NCI-H1105 (cell line): ENCODE measurements at places on chromosomes 11 and 22.
A peak's percentile ranks its signal among the peaks of the same experiment; 100 is the strongest.

- no peak for DNase-seq
These were observed 62.8 kb upstream of the PRDM11 start for GRCh38 chr11:45083544-45084087.

DNA sequence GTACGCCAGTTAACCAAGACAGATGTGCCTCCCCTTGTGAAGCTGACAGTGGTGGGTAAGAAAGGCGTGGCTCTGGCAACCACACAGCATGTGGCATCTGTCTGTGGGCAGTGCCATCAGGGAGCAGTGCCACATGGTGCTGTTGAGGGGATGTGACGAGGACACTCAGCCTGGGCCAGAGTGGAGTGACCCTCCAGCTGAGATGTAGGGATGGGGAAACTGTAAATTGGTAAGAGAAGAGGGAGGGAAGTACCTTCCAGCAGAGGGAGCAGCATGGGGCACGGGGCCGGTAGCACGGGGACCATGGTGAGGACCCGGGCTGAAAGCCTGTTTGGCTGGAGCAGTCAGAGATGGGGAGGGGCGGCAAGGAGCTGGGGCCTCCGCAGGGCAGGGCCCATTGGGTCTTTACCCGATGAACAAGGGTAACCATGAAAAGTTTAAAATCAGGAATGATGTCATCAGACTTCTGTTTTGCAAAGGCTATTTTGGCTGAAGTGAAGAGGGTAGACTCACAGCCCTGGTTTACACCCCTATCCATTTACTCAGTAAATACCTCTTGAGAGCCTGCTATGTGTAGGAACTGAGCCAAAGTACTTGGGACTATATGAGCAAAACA is 10.4 kb downstream of the TMPRSS6 start:
- no peak for DNase-seq

DNA sequence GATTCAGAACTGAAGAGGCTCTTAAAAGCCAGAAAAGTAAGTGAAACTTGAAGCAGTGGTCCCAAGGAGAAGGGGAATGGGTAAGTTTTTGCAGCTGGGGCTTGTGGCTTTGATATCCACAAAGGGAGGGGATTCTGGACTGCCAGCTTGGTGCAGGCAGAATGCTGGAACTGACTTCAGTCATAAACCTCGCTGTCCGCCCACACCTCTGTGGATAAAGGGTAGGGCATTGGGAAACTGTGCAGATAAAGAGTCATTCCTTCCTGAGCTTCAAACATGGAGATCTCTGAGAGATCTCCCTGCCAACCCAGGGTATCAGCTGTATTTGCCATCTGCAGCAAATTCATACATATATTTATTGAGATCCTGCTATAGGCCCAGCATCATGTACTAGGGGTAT is 124.3 kb upstream of the OR9Q1 start:
- DNase-seq: no peak

DNA sequence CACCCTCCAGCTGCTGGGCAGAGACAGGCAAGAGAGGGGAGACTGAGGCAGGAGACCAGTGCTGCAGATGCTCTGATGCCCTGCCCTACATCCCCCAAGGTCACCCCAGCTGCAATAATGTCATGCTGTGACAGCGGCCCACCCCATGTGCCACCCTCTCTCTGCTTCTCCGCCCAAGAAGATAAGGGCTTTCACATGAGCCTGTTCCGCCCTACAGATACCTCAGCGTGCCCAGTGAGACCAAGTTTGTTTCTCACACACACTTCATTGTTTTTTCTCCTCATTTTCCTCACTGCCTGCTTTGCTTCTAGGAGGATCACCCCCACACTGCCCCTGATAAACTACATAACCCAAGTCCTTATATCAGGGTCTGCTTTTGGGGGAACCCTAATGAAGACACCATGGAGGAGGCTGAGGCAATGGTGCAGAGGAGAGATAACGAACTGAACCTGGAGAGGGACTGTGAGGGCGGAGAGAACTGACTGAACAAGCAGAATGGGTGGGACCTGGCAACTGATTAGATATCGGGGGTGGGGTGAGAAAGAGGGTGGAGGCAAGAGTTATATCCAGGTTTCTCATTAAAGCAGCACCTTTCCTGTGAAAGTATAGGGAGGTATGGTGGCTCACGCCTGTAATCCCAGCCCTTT is 37.5 kb upstream of the TSKU start:
- no peak for DNase-seq

DNA sequence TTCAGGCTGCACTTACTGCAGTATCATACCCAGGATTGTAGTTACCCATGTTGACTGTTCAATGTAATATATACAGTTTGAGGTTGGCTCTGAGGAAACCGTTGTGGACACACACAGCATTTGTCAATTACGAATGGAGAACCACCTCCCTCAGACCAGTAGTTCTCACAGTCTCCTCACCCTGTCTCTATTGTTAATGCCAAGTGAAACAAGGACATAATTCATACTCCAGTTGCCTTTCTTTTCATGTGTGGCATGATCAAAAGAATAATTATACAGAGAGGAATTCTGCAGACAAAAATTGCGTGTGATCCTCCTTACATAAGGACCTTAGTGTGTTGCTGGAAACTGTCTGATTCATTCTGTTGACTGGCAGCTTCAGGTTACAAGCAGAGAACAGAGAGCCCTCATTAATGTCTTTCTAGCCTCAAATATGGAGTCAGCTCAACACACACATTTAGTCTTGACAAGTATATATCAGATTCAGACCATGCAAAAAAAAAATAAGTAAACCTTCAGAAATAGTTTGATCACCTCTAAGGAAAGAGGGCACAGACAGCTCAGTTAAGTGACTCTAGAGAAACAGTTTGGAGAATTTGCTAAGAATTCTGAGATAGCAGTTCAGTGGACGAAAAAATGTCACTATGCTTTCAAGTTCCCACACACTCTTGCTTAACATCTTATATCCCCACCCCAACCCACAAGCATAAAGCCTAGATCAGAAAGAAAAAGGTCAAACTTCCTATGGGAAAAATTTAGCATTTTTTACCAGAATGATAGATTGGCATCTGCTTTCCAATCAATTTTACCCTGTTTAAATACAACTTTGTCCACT is 96.1 kb downstream of the MAML2 start:
- no peak for DNase-seq

- DNase-seq: no peak
These were observed 10.0 kb downstream of the CARD10 start for GRCh38 chr22:37509059-37509860.

- peak; percentile 84 for DNase-seq
These were observed at the start of gene ST3GAL4 for GRCh38 chr11:126355324-126355925. ST3GAL4 (plus strand) TSS chr11:126355686; CDS start chr11:126406156, 50,470 bp downstream.

DNA sequence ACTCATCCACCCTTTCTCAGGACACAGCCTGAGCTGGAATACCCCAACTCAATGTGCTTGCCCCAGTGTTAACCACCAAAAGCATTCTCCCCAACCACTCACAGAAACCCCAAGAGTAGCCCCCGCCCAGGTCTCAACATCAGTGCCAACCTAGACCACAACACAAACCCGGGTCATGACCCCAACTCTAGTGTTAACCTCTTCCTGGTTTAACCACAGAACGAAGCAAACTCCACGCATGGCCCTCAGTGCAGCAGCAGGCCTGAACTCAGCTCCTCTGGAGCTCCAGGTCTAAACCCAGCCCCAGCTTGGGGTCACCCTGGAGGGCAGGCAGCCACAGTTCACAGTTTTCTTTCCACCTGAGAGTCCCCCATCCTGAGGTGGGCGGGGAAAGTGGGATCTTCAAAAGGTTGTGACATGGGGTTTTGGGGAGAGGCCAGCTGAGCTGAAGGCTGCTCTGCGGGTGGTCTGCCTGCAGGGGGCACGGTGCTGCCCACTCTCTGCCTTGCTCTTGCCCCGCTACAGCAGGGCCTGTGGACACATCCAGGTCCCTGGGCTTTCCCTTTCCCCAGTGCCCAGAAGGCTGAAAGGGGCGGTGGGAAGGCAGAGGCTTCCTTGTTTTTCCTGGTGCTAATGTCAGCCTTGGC is 37.9 kb downstream of the NECTIN1 start:
- DNase-seq: no peak

DNA sequence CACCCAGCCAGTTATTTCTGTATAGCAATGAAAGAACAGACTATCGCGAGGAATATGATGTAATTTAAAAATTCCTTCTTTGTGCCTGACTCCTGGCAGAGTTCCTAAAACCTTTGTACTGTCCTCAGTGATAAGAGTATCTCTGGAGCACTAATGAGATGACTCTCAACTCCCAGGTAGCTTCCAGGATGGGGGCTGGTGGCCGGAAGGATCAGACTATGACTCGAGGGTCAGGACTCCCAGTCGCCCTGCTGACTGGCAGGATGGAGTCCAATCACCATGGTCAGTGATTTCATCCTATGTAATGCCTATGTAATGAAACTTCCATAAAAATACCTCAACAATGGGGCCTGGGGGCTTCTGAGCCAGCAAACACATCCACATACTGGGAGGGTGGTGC is 135.1 kb downstream of the SHANK2 start:
- DNase-seq: no peak

GRCh38 chr11:112801025-112801816 is 160.0 kb upstream of the NCAM1 start:
- DNase-seq: no peak

DNA sequence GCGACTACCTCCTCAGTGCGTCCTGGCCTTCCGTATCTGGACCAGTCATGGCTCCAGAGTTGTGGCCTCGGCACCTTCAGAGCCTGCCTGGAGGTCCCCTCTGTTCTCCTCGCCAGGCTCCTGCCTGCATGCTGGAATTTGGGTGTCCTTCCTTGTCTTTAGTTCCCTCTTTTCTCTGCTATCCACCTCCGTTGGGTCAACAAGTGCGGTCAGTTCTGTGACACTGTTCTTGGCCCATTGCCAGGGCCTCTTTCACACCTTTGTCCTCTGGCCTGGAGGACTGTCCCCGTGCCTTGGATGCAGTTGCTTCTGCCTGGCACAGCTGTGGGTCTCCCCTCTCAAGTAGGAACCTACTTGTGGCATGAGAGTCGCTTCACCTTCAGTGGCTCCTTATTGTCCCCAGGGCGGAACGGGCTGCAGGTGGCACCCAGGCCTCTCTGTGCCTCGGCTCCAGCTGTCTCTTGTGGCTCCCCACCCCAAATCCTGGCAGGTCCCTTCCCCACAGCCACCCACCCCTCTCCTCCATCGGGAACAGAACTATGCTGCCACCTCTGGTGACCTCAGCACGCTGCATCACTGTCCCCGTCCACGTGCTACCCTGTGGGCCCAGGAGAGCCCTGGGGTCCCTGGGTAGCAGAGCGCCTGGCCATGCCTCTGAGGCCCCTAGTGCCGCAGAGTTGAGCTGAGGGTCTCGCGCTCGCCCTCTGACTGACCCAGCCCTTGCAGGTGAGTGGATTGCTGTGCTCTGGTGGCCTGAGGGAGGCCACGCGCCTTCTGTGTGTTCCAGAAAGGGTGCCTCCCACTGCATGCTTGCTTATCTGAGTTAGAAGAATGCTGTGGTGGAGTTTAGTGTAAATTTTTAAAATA is 4.7 kb downstream of the DGCR8 start:
- no peak for DNase-seq

DNA sequence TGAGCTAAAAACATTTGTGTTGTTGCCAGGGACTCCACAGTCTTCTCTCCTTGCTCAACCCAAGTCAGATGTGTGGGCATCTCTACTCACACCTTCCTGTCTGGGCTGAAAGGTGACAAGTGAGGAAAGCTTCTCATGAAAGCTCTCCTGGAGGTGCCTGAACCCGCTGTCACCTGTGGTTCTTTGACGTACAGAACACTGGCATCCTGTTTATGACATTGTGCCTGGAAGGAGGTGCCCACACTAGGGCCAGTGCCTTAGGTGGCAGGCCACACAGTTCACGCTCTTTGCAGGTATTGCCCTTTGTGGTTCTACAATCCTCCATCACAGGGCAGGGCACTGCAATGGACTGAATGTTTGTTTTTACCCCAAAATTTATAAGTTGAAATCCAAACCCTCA is 108.5 kb downstream of the CD44 start:
- no peak for DNase-seq

DNA sequence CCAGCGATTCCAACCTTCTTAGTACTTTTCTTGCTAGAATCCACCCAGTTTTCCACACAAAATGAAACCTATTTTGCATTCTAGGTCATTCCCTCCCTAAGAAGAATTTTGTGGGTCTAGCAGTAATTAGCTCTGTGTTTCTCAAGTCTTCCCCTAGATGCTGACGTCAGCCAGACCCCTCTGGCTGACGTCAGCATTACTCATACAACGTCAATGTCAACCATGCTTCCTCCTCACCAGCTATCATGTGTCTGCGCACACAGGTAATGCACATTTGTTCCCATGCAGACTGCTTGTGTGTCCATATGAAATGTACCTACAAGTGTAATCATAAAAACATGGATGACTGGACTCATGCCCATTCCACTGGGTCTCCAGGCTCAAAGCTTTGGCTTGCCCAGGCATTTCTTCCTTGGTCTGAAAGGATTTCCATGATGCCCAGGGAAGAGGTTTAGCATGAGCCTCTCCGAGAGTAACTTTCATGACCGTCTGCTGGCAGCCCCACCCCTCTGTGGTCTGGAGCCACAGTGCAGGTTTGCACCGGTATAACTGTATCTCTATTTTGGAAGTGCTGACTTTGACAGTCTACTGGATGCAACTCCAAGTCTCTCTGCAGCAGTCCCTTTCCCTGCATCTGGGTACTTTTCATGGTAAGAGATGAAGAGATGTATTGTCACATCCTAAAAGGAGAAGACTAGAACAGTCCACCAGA is 58.6 kb downstream of the DSCAML1 start:
- DNase-seq: no peak

GRCh38 chr22:20650294-20651207 is 123.4 kb upstream of the SERPIND1 start:
- DNase-seq: no peak

DNA sequence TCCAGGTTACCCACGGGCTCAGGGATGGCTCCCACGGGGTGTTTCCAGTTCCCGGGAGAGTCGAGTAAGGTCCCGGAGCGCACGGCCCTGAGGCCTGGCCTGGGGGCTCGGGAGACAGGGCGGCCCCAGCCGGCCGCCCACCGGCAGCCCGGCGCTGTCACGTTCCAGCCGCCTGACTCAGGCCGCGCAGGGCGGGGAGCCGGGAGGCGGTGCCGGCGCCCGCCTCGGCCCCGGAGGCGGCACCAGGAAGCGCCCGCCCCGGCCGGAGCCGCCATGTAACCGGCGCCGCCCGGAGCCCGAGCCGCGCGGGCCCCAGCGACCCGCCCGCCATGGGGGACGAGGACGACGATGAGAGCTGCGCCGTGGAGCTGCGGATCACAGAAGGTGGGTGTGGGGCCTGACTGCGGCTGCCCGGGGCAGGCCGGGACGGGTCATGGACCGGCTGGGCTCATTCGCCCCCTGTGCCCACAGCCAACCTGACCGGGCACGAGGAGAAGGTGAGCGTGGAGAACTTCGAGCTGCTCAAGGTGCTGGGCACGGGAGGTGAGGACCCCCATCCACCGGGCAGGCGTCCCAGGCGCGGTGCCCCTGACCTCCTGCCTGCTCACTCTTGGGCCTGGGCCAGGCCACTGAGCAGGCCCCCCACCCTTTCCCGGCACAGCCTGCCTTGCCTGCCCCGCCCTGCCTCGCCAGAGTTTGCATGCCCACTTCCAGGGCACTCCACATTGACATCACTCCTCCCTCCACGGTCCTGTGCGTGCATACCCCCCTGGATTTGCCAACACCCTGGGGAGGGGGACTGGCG is at the start of gene RPS6KA4:
RPS6KA4 (plus strand) TSS at position 256 of the 805 bp plus-strand sequence; CDS start at position 330, 74 bp downstream.
- peak; percentile 40 for DNase-seq
